ENCODE measurements at places on chromosomes 7 and 10.

- no peak for DNase-seq
These were observed 280.0 kb downstream of the ELFN1 start for GRCh38 chr7:1950066-1950451.

DNA sequence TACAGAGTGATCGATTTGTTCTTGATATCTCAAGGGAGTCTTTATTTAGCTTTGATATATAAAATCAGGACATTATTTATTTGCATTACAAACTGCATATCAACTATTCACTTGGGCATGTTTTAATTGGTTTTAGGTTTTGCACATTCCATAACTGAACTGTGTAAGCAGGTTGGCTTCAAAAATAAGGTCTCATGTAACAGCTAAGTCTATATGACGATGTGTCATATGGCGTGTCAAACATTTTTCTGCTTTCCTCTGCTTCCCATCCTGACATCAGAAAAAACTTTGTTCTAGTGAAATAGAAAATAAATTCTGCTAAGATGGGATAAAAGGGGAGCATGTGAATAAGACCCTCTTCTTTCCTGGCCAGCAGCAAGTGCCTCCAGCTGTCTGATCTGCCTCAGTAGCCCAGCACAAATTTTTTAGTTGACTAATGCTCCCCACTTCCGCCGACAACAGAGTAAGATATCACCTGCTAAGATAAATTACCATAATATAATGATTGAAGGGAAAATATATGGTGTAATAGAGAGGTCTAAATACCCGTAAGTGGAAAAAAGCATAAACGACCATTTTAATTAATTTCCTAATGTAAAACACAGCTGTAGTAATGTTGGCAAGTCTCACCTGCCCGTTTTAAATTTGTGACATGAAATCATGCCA, 180.5 kb downstream of the TAX1BP1 start:
- no peak for DNase-seq

DNA sequence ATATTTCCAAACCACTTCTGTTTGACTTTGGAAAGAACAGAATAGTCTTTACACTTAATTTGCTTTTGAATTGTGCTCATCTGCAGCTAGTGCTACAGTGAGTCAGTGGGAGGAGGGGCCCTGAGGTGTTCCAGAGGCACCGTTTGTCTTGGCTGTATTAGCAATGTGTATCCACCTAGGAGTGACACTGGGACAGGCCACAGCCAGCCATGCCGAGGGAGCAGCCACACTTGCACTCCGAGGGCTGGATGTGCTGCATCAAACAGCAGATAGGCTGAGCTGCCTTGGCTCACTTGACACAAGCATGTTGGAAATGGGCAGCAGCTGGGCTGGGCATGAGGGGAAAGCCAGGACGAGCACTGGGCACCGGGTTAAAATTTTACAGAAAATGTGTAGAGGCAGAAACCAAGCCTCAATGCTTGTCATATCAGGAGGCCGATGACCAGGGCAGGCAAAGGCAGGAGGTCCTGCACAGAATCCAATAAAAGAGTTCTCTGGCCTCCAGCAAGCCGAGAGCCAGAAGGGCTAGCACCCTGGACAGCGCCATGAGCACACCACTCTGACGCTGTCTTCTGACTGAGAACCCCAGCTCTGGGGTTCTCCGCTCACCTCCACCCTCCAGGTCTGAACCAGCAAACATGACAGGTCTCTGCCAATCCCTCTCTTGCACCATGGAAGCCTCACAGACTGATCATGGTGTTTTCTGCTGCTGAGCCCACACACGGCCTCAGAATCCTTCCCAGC, 163.3 kb downstream of the GRID1 start:
- DNase-seq: no peak

- DNase-seq: no peak
These were observed 45.7 kb downstream of the CXCL12 start for GRCh38 chr10:44339218-44339617.

DNA sequence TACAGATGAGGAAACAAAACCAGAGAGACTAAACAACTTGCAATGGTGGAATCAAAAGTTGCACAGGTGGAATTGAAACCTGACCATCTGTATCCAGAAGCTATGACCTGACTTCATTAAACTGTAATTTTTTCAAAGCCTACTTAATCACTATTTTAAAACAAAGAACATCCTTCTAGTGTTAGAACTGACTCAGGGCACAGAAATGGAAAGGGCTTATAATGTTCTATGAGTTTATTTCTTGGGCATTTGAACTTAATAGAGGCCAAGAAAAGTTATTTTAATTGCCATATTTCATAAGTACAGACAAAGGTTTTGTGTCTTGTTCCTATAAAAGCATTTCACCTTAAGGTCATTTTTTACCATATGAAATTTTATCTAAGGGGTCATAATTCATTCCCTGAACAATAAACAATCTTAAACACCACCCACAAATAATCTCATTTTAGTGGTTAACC, 8.8 kb downstream of the ITGB1 start:
- DNase-seq: no peak

GRCh38 chr10:1160561-1161314, 104.6 kb downstream of the WDR37 start:
- no peak for DNase-seq

DNA sequence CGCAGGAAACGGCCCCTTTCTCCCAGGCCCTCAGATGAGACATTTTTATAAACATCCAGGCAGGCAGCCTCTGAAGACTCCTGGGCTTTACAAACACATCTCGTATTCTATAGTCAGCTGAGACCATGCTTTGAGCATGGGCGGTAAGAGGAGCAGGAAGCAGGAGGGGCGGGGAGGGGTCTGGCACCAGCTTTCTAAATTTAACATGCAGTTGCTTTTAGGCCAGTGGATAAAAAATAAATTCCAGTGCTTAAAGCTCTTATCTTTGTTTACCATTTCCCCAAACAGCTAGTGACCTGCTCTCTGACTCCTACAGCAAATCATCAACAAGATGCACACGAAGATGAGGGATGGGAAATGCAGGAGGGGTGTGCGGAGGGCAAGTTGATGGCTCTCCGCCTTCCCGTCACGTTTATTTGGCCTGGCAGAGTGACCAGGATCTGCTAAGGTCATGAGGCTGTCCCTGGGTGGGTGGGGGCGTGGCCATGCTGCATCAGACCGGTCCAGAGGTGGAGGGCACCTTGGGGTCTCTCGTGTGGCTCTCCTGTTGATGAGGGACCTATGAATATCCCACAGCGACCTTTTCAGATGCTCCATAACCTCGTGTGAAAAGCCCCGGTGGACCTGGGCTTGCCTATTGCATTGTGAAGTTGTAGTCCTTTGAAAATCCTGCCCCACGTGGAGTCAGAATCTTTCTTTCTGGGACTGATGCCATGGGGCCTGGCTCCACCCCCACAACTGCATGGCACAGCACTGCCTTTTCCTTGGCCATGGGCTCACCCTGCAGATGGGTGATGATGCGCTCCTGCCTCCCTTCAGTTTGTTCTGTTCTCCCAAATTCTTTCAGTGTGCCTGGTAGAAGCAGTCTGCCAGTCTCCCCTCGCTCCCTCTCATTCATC, 67.5 kb downstream of the PARP12 start:
- DNase-seq: no peak

GRCh38 chr7:85204061-85204460, 17.2 kb upstream of the SEMA3D start:
- no peak for DNase-seq

DNA sequence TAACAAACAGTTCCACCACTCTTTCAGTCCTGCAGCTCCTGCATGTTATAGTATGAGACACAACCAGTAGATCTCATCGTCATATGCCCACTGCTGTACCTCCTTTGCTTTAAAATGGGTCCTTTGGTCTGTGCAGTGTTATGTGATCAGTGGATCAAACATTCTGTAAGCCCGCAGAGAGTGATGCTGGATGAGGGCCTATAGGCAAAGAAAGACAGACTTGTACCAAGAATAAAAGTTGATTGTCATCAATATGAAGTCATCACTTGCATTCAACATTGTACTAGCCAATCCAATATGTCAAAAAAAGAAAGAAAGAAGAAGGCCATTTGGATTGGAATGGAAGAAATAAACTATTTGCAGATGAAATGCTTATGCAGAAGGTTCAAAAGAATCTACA, 79.8 kb upstream of the PHYHIPL start:
- DNase-seq: no peak

DNA sequence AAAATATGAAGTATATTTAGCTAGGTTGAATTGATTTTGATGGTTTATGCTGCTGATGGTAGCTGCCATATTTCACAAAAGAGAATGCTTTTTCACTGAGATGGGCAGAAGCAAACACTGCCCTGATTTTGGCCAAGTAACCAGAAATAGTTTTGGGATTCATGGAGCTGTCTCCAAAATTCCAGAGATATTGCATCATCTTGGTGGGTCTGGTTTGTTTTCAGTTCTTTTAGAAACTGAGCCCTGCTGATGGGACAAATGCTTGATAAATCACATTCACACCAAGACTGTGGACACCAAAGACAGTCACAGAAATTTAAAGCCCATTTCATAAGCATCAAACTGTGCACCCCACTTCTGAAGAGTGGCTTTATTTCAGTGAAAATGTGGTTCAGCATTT, 140.5 kb downstream of the BICC1 start:
- no peak for DNase-seq

GRCh38 chr7:50553973-50554372, 11.2 kb downstream of the DDC start:
- DNase-seq: no peak
